Osteoblast (primary cell): ENCODE measurements at places on chromosomes 3 and 15.

GRCh38 chr3:72890166-72890925 is 2.5 kb downstream of the GXYLT2 start:
- H3K27me3 ChIP-seq: no peaks in the 10 kb centered on the region
- peak overlapping the region; percentile 96 for H3K27ac ChIP-seq
- no peak for DNase-seq
- H3K4me1 ChIP-seq: peaks cover 54% of the 10 kb centered on the region

GRCh38 chr3:40088527-40089170 is 220.9 kb upstream of the EIF1B start:
- DNase-seq: no peak
- H3K27ac ChIP-seq: no peak overlapping the region
- H3K4me3 ChIP-seq: no peak overlapping the region
- H3K27me3 ChIP-seq: no peaks in the 10 kb centered on the region

DNA sequence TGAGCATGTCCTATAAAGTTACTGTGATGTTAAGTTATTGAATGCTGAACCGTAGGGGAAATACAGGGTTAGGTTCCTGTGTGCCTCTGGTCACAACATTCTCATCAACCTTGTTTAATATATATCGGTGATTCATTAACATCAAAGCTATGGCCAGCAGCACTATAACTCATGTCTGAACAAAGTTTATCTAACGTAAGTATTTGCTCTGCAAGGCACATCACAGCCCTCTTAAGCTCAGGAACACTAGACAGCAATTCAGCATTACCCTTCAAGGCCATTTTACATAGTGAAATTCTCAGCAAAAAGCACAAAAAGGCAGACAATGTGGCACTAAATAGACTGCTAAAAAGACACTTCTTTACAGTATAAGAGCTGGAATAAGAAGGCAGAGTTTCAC is 48.2 kb upstream of the FNDC3B start:
- H3K27me3 ChIP-seq: no peaks in the 10 kb centered on the region
- no peak for DNase-seq
- H3K27ac ChIP-seq: no peak overlapping the region
- no peaks in the 10 kb centered on the region for H3K36me3 ChIP-seq
- H3K4me1 ChIP-seq: peaks cover 11% of the 10 kb centered on the region

GRCh38 chr3:50299929-50300680 is 900 bp upstream of the HYAL3 start:
- H3K36me3 ChIP-seq: no peaks in the 10 kb centered on the region
- peak overlapping the region; percentile 85 for H3K27ac ChIP-seq
- DNase-seq: peak; percentile 89
- H3K4me3 ChIP-seq: peak overlapping the region; percentile 78
- H3K4me1 ChIP-seq: peaks cover 21% of the 10 kb centered on the region

GRCh38 chr3:18883571-18883970 is 264.7 kb upstream of the KCNH8 start:
- no peak overlapping the region for H3K4me3 ChIP-seq
- H3K27me3 ChIP-seq: no peaks in the 10 kb centered on the region
- no peak for DNase-seq
- no peaks in the 10 kb centered on the region for H3K4me1 ChIP-seq
- no peak overlapping the region for H3K27ac ChIP-seq
- H3K36me3 ChIP-seq: no peaks in the 10 kb centered on the region
